ENCODE measurements at places on chromosomes 3 and 15.

DNA sequence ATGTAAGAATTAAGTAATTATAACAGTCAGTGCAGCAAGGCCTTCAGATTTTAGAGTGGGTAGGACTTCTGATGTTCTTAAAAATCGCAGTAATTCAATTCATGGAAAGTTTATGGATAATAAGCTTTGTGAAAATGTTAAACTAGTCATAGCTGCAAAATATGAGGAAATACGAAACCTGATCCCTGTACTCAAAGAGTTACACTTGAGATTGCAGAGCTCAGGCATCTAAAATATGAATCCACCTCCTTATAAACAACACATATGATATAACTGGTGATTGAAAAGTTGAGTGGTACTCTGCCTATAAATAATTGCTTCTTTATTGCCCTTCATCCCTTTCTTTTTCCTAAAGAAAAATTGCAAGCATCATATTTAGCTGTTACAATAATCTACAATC is 473.3 kb downstream of the OTOL1 start:
- DNase-seq, result no peak

DNA sequence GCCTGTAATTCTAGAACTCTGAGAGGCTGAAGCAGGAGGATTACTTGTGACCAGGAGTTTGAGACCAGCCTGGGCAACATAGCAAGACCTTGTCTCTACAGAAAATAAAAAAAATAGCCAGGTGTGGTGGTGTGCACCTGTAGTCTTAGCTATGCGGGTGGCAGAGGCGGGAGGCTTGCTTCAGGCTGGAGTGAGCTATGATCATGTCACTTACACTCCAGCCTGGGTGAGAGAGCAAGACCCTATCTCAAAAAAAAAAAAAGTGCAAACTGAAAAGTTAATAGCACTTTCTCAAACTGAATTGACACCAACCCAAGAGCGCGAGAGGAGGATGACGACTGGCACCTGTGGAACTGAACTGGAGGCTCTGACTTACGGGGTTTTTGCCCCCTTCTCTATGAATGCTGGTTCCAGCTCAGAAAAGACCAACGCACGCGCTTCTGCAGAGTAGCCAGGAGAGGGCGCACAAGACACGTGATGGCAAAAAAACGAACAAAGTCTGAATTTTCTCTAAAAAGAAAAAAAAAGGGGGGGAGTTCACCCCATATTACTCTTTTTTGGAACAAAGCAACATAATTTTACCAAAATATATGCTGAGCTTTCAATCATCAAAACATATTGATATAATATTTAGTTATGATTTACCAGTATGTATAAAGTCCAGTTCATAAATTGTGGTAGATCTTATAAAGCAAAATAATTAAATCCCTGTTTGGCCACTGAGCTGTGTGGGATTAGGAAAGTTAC is 23.7 kb downstream of the CFAP92 start:
- DNase-seq, result no peak

DNA sequence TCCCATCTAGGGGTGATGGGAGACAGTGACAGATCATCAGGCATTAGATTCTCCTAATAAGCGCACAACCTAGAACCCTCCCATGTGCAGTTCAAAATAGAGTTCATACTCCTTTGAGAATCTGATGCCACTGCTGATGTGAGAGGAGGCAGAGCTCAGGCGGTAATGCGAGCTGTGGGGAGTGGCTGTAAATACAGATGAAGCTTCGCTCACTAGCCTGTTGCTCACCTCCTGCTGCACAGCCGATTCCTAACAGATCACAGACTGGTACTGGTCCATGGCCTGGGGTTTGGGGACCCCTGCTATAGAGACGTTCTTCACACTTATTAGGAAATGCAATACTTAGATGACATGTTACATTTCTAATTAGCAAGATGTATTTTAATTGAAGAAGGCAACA is 154.4 kb downstream of the CBLB start:
- DNase-seq, result no peak

DNA sequence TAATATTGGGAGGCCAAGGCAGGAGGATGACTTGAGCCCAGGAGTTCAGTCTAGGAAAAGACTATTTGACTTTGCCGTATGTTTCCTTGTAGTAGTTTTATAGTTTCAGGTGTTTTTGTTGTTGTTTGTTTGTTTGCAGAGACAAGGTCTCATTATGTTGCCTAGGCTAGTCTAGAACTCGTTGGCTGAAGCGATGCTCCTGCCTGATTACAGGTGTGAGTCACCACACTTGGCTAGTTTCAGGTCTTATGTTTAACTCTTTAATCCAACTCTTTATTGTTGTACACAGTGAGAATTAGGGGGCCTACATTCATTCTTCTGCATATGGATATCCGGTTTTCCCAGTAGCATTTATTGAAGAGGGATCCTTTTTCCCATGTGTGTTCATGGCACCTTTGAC is 32.0 kb downstream of the FAIM start:
- DNase-seq, result no peak

DNA sequence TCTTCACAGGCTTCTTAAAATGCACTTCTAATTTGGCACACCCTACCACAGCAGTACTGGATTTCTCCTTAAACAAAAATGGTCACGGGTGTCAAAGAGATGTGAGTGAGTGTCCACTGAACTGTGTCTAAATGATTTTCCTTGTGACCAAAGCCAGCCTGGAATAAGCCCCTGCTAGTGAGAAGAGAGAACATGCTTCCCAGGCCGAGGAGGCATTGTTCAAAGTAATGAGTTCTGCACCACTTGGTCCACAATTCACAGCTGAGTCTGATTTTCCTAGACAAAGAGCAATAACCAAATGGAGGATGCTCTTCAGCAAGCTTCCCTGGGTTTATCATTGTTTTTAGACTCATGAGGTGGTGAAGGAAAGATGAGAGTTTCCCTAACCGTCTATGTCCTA is 3.8 kb downstream of the PLCH1 start:
- DNase-seq, result no peak

GRCh38 chr15:38748710-38749109 is 184.1 kb upstream of the RASGRP1 start:
- DNase-seq, result no peak

DNA sequence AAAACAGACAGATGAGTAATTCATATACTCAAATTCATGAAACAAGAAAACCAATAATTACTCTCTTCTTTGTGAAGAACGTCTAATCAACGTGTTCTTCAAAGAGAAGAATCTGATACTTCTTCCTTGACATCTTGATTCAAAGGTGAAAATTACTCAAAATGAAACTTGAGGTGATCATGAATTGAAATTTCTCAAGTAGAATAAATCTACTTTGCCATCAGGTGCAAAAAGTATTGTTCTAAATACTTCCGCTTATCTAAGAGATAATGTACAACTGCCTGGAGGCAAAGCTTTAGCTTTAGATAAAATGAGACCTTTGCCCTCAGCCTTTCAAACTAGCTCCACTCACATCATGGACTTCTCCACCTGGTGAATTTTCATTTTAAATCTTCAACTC is 13.9 kb upstream of the XXYLT1 start:
- DNase-seq, result no peak

DNA sequence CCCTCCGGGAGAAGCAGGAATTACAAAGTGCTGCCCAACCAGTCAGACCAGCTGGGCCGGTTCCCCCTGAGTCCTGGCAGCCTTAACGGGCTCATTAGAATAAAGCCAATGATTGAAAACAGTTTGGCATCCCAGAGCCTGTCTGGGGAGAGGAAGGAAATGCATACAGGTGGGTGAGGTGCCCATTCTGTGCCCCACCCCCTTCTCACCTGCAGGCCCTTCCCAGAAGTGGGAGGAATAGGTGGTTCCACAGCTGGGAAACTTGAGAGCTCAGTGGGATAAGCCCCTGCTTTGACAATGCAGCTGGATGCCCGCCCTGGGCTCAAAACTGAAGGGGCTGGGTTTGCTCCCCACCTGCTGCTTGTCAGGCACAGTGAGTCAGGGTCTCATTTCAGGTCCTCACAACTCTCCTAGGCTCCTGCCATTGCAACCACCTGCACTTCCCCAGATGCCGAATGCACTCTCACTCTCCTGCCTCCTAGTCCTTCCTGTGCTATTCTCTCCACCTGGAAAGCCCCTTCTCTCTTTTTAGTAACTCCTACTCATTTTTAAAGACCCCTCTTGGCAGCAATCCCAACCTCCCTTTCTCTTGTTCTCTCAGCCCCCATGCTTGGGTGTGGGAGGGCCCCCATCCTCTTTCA is 5.5 kb upstream of the BUB1B start:
- no peak for DNase-seq

DNA sequence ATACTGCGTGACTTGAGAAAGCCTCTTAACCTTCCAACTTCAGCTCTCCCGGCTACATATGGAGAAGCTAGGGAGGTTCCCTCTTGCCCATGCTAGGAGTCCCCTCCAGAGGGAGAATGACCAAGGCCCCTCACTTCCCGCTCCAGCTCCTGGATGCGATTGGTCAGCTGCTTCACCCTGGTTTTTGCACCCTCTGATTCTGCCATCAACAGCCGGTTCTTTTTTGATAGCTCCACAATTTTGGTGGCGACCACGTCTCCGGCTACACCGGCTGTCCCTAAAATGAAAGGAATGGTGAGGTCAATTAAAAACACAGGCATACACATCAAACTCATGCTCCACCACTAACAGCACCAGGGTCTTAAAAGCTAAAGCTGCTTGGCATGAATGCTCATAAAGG is 20.6 kb downstream of the CCDC13 start:
- no peak for DNase-seq

DNA sequence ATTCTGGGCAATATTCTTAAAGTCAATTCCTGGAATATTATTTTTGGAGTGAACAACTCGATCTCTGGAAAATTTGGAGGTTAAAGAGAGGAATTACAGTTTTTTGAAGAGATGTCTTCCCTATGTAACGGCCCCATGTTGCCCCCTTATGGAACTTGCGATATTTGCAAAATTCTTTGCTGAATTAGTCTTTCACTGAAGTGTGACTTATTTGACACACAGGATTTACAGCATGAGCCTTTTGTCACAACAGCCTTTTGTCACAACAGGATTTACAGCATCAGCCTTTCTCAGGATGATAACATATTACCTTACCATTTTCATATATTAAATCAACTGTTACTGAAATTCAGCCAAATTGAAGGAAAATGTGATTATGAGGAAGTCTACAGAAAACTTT is 37.8 kb upstream of the SPTSSB start:
- no peak for DNase-seq

GRCh38 chr3:159796226-159796625 is 192.4 kb upstream of the IL12A start:
- no peak for DNase-seq

GRCh38 chr3:161142486-161142885 is 37.3 kb upstream of the B3GALNT1 start:
- no peak for DNase-seq

- no peak for DNase-seq
These were observed 8.0 kb downstream of the A4GNT start for GRCh38 chr3:138124188-138124587.

DNA sequence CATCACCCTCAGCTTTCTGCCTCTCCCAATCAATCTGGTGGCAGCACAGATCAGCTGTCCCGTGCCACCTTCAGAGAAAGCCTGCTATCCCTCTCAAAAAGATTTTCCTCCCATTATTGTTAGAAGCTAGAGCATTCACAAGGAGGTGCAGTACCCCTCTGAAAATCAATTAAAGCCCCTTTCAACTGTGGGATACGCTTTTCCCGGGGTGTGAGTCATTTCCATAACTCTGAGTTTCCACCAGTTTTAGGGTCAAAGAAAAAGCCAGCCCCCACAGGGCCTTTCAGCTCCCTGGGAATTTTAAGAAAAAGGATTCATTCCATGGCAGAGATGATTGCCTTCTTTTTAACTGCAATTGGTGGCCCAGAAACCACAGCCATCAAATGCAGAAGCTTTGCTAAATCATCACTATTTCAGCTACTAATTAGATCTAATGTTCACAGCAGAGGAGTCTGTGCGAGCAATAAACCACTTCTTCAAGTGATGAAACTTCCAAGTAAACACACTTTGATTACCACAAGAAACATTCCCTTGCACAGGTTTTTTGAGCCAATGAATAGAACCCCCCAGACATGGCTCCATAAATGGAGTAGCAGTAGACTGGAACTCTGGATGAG is 270.0 kb upstream of the TPRG1 start:
- no peak for DNase-seq

GRCh38 chr3:129358772-129359371 is 69.6 kb downstream of the EFCAB12 start:
- DNase-seq, result no peak

DNA sequence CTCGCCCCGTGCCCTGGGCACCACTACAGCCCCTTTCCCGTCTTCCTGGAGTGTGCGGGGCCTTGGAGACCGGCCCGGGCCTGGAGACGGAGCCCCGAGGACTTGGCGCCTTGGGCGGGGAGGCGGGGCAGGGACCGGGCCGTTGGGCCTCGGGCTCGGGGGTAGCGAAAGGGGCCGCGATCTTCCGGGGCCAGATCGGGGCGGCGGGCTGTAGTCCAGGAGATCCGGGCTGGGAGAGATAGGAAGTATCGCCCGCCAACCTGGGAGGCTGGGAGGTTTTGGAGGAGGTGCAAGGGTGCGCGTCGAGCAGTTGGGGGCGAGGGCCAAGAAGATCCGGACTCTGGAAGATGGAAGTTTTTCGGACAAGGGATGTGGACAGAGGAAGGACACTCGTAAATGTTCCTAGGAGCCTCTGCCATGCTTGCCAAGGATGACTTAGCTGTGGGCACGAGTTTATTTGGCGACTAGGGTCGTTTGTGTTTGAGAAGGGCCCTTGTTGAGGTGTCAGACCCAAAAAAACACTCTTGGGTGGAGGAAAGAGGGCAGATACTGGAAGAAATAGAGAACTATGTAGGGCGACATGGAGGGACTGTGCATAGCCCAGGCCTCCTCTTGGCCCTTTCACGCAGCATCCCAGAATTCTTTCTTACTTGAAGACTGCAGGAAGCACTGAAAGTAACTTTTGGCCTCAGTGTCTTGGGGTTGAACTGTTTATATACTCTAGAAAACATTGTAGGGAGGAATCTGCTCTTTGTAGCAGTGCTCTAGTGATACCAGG is 712 bp downstream of the RTF1 start:
- no peak for DNase-seq

DNA sequence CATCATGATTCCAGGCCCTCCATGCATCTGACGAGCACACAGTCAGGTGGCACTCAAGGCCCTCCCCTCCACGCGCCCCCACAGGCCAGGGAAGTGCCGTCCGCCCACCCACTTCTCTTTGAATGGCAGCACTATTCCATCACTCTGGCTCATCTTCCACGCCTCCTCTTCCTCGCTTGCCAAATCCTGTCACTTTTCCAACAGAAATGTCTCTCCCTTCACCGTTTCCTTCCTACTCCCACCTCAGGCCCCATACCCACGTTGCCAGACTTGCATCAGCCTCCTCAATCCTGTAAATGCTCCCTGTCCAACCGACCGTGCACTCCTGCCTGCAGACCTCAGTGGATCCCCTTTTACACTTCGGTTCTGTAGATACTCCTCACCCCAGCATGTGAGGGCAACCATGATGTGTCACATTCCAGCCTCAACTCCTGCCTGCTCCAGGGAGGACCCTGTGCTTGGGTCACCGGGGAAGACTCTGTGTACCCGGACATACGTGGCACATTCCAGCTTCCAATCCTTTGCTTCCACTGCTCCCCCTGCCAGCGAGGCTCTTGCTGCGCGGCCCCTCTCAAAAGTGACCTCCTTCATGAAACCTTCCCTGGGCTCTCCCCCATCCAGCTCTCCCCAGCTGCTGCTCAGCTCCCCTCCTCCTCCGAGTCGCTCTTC is 29.6 kb downstream of the ADCY5 start:
- DNase-seq, result no peak

- no peak for DNase-seq
These were observed 1.8 kb downstream of the ZBTB38 start for GRCh38 chr3:141370065-141370533.

GRCh38 chr3:27176256-27176655 is 192.9 kb downstream of the NEK10 start:
- no peak for DNase-seq
